ENCODE measurements at places on chromosomes 2 and 18.

DNA sequence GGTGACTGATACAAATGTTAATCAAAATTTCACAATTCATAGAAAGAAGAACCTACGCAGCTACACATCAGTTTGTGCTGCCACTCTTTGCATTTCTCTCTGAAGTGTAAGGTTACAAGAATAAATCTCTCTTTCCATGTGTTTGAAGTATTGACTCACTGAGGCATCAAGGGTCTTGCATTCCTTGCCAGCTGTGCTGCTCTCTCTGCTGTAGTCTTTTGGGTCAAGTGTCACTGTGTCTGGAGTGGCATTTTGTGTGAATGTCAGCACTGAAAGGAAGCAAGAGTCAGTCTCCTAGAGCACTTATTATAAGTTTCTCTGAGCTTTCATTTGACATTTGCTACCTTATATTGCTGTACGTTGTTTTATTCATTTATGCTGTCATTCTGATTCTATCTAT lies 1696.1 kb upstream of the LRRTM1 start:
- no peak for DNase-seq

DNA sequence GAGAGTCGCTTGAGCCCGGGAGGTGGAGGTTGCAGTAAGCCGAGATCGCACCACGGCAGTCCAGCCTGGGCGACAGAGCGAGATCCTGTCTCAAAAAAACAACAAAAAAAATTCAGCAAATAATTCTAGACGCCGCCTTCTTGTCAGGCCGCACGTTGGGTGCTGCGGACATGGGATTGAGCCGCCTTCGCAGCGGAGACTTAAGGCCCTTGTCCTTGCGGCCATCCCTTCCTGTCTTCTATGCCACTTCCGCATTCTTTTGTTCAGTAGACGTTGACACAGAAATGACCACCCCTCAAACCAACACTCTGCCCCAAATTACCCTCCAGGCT lies 15.8 kb downstream of the PTPN18 start:
- DNase-seq = peak; percentile 65

DNA sequence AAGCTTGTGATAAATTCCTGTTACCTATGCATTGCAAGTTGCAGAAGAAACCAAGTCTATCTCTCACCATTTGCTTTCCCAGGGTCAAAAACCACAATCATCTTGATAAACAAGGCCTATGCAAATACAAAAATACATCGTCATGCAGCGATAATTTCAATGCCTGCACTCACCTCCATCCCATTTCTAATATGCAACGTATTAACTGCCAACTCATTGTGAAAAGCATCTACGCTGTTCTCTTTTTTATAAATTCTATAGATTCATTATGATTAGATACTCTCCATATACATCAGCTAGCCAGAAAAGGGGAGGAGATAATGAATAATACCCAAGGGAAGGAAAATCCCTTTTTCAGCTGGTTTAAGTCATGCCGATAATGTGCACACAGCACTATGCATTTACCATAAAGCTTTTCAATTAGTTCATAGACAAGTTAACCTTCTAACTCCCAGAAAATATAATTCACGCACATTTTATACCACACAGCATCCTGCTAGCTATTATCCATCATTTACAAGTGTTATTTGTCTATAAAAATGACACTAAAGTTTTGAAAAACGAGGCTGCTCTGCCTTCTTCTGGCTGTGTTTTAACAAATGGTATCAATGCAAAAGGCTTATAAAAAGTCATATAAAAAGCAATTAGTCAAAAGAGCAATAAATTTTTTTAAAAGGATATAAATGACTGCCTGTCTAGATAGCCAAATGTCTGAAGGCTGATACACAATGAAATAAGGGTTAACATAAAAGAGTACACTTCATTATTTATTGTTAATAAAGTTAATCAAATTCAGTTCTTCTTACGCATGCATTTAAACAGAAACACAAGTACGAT lies 77.6 kb downstream of the AFF3 start:
- DNase-seq = no peak

- no peak for DNase-seq
Observed at GRCh38 chr18:42341423-42341822, 386.4 kb downstream of the PIK3C3 start.

GRCh38 chr2:21131861-21132260 lies 8.1 kb downstream of the TDRD15 start:
- DNase-seq = no peak

DNA sequence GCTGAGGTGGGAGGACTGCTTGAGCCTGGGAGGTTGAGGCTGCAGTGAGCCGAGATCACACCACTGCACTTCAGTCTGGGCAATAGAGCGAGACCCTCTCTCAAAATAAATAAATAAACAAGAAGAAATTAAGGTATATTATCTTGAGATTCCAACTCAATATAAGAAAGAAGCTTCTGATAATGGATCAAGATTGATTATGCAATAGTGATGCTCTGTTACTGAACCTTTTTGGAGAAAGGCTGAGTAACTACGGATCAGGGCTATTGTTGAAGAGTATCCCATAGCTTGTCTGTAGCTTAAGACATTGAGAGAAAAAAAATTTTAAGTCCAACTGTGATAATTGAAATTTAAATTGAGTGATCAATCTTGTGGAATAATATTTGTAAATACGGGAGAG lies 17.7 kb downstream of the GULP1 start:
- no peak for DNase-seq

DNA sequence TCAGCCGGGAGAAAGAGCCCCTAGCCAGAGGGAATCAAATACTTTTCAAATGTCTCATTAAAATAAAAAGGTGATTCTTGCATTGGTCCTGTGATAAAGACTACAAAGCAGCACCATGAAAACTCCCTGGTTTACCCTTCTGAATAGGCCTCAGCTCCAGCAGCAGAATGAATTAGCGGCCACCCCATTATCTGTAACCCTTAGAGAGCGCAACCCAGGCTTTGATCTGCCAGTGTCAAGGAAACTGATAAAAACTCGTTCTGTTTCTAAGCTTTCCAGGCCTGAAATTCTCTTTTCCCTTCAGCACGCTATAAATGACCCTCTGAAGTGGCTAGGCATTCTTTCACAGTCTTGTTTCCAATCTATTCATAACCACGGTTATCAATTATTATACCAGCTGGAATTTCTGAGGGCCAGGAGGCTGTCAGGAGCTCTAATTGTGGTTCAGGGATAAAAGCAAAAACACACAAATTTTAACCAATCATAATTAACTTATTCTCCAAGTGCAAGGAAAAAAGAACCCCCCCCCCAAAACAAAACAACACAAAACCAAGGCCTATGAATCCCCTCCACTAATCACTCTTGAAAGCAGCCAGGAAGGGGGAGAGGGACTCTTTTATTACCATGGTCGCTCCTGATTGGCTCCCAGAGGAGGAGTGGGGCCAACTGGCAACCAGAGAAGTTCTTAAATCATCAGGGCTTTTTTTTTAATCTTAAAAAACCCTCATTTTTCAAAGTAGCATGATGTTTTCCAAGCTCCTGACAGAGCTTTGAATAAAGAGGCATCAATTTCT lies 258.9 kb downstream of the CYRIA start:
- DNase-seq = no peak

GRCh38 chr2:167187978-167188967 lies 300.0 kb downstream of the XIRP2 start:
- DNase-seq = no peak

DNA sequence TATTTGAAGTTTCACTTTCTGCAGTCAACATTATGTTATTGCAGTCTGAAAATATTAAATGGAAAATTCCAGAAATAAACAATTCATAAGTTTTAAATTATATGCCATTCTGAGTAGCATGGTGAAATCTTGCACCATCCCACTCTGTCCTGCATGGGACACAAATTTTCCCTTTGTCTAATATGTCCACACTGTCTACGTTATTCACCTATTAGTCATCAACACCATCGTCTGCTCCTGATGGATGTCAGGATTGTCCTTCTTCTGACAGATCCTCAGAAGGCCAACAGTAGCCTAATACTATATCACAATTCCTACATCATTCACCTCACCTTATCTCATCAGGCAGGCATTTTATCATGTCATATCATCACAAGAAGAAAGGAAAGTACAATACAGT lies 163.1 kb downstream of the TXNL1 start:
- peak; percentile 27 for DNase-seq

DNA sequence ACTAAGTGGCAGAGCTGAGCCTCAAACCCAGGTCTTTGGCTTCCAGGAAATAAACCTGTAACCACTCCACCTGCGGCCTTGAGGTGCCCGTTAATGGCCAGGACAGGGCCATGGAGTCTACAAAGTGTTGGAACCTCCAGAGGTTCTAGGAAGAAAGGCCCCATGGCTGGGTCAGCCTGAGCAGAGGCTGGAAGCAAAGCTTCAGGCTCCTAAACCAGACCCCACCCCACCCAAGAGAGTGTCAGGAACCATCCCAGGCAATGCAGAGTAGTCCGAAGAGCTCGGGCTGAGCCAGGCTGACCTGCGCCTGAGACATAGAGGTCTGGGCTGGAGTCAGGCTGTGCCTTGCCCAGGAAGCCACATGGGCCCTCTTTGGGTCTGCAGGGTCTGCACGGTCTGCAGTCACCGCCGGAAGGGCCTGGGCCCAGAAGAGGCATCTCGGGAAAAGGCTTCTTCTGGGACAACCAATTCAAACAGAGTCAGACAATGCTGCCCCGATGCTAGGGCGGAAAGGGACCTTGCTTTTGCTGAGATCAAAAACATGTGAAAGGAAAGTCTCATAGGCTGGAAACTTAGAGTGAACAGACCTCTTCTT lies 6.4 kb downstream of the CIB4 start:
- DNase-seq = no peak

DNA sequence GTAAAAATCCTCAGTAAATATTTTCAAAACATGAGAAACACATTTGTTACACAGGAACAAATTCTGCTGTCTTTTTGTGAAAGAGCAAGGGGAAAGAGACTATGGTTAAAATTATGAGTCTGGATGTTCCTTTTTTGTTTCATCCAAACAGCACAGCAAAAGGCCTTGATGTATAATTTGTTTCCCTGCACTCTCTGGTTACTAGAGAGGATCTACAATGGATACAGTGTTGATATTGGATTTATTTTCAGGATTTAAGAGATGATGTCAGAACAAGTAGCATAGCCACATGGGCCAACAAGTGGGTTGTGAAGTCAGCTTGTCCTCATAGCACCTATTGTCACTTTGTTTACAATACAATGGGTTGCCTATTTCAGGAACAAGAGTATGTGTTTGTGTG lies 11.3 kb upstream of the ERBB4 start:
- no peak for DNase-seq

- no peak for DNase-seq
Observed at GRCh38 chr2:91974401-91975129, 2896.7 kb upstream of the TEKT4 start.

GRCh38 chr2:12728221-12728777 lies 11.6 kb downstream of the TRIB2 start:
- DNase-seq = no peak

DNA sequence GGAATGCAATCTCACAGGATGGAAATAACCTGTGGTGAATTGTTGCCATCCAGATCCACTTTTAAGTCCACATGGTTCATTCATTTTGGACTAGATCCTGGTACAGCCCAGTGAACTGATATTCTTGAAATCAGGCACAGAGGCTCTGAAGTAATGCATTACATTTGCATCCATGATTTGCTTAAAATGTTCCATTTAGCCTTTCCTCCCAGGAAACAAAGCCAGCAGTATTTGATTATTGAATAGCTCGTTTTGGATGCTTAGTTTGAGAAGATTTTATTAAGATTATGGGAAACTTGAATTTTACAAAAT lies 995.8 kb upstream of the CDH2 start:
- peak; percentile 15 for DNase-seq

- no peak for DNase-seq
Observed at GRCh38 chr2:694906-695510, 17.8 kb upstream of the TMEM18 start.
